ENCODE measurements at places on chromosomes 7 and 10. TPM values are rescaled to one million over a fixed set of nuclear protein-coding genes. Genes with fewer than 3 reads are reported as not detected.
A peak's percentile ranks its signal among the peaks of the same experiment; 100 is the strongest.

GRCh38 chr7:98133181-98133580 lies 26.5 kb downstream of the LMTK2 start:
- DNase-seq = no peak
- no peak overlapping the region for H3K4me3 ChIP-seq
- no peaks in the 10 kb centered on the region for H3K36me3 ChIP-seq
- no peaks in the 10 kb centered on the region for H3K27me3 ChIP-seq
- no peak overlapping the region for H3K27ac ChIP-seq

The NUTM2B gene
- total RNA-seq = 0.88 TPM

DNA sequence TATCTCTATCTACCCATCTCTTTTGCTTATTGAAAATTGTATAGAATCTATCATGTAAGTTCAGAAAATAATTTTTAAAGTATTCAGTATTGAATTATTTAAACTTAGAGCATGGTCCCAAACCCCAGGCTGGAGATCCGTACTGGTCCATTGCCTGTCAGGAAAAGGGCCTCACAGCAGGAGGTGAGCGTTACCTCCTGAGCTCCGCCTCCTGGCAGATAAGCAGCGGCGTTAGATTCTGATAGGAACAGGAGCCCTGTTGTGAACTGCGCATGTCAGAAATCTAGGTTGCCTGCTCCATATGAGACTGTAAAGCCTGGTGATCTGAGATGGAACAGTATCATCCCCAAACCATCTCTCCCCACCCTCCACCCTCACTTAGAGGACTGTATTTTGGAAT lies 266.0 kb upstream of the CNTNAP2 start:
- no peaks in the 10 kb centered on the region for H3K36me3 ChIP-seq
- no peak overlapping the region for H3K27ac ChIP-seq
- no peaks in the 10 kb centered on the region for H3K27me3 ChIP-seq
- H3K4me1 ChIP-seq = no peaks in the 10 kb centered on the region

DNA sequence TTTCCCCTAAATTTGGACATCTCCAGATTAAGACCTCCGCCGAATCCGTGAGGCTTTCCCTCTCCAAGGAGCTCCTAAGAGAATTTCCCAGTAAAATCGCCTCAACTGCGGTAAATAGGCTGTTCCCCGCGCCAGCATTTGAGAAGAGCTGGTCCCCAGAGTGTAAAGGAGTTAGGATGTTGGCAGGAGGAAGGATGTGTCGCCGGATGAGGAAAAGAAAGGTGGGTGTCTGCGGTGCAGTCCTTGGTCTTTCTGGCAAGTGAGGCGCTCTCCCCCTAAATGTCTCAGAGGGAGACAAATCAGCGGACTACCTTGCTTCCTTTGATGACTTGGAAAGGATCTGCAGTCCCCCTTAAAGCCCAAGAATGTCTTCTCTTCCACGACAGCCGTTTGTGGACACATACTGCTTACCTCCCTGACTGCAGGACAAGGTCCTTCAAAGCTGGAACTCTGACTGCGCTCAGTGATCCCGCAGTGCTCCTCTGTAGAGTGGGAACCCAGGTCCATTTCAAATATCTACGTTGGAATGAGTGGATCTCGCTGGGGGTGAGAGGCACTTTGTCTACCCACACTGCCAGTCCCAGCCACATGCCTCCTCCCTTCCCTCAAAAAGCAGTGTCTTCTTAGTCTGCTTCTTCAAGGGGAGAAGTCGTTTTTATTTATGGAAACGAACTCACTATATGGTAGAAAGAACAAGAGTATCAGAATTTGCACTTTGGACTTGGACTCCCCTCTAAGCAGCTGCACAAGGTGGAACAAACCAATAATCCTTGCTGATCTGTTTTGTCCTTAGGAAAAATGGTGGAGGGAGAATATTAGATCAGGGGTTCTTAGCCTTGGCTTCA lies 1.1 kb upstream of the DLG5 start:
- DNase-seq = no peak
- peaks cover 16% of the 10 kb centered on the region for H3K27me3 ChIP-seq
- peak overlapping the region; percentile 84 for H3K4me3 ChIP-seq
- H3K36me3 ChIP-seq = peaks cover 5% of the 10 kb centered on the region

DNA sequence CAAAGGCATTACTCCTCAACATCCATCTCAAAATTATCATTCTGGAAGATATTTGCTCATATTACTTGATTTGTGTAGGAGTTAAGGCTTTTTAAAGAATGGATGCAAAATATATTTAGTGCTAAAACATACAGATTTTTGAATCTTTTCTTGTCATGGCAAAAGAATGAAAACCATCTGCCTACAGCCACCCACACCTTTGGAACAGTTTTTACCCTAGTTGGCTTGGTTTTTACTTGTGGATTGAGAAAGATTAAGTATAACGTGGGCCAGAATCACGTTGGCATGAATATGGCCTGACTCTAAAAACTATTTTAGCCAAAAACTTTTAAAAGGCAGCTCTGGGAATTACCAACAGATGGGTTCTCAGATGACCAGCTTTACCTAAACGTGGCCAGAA lies 128.2 kb downstream of the SPAG6 start:
- H3K36me3 ChIP-seq = no peaks in the 10 kb centered on the region
- DNase-seq = no peak
- peak overlapping the region; percentile 17 for H3K4me3 ChIP-seq
- peaks cover 30% of the 10 kb centered on the region for H3K27me3 ChIP-seq
- H3K27ac ChIP-seq = peak overlapping the region; percentile 33
